Fibroblast of the aortic adventitia (primary cell): ENCODE measurements at places on chromosomes 4 and X.

DNA sequence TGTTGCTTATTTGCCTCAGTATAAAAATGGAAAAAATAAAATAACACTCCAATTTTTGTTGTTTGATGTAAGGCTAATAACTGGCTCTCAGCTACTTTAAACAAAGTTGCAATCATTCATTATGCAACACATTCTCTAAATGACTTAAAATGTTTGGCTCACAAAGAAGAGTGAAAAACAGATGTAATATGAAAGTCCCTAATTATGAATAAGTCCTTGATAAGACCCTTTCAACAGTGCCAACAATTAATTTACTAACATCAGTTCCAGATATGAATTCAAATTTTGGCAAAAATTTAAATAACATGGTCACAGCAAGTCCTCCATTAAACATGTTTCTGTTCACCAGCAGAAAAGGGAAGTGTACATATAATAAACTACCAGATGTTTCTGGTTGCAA is 69.8 kb downstream of the PAPSS1 start:
- peak; percentile 8 for DNase-seq

GRCh38 chr4:159238631-159239030 is 135.8 kb downstream of the RAPGEF2 start:
- DNase-seq, result peak; percentile 74

GRCh38 chrX:103503163-103503852 is 16.0 kb downstream of the RAB40A start:
- DNase-seq, result peak; percentile 11

GRCh38 chr4:58070726-58071125 is 960.5 kb upstream of the IGFBP7 start:
- no peak for DNase-seq

- peak; percentile 55 for DNase-seq
Observed at GRCh38 chrX:140141444-140142029, 176.2 kb upstream of the CXorf66 start.

GRCh38 chr4:98658287-98659105 is at the start of gene TSPAN5:
Gene TSPAN5 (minus strand): TSS chr4:98658611.
- peak; percentile 63 for DNase-seq

GRCh38 chr4:104559502-104559901 is 64.8 kb upstream of the CXXC4 start:
- DNase-seq, result no peak

DNA sequence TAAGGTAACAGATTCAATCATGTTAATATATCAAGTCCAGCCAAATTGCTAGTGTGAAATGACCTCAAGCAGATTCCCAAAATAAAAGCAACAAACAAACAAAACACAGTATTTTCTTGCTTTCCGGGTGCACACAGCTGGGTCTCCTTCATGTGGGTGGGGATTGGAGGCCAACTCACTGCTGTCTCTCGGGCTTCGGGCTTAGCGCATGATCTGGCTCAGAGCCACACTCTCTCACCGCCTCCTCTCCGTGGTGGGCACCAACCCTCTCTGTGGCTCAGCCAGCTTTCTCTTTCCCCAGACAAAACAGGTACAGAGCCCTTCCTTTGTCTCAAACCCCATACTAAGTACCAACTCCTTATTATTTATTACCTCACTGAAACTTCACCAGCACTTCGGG is 2.9 kb upstream of the REELD1 start:
- DNase-seq, result no peak

DNA sequence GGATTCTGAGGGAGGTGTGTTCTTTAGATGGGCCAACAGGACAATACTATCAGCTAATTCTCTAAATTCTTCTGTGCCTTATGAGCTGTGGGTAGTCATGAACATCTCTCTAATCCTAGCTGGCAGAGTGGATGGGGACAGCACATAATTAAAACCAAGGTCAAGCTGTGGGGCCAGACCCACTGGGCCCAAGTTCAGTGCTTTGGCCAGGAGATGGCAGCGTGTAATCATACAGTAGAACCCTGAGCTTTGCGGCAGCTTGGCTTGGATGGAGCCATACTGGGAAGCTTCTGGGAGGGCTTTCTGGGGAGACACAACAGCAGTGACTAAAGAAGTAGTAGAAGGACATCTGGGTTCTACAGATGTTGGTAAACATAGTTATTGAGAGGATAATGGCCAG is 140.3 kb upstream of the CXCL13 start:
- peak; percentile 18 for DNase-seq

DNA sequence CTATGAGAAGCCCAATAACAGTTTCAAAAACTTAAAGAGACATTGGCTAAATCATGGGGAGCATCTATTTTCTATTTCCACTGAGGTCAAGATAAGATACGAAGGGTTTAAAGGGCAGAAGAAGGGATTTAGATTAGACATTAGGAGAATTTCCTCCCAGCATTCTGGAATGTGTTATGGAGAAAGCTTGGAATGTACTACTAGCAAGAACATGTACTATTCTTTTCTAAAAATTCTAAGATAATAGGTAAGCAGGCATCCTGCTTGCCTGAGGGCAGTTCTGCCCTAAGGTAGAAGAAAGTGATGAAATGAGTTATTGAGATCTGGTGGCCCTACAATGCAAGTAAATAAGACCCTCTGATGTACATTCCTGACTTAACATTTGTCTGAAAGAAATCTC is 279.2 kb downstream of the NR3C2 start:
- DNase-seq, result peak; percentile 1

- DNase-seq, result peak; percentile 32
Observed at GRCh38 chr4:8297691-8298485, 28.3 kb downstream of the HTRA3 start.
